ENCODE measurements at places on chromosomes 16 and 17.
A peak's percentile ranks its signal among the peaks of the same experiment; 100 is the strongest.

DNA sequence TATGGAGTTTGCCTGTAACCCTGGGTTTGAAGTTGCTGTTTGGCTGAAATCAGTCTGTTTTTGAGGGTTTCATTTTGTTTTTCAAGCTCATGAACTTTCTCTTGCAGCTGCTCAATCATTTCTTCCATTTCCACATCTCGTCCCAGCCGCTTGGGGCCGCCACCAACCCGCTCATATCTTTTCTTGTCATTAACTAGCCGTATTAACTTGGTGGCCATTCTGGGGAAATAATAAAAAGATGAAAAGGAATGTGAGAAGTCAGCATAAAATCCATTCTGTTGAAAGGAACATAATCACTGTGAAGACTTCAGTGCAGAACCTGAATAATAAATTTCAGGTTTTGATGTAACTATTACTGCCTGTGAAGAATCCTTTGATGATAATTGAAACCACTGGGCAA is 11.5 kb downstream of the RPGRIP1L start:
- no peak for DNase-seq

GRCh38 chr16:12324152-12324551 is 347.6 kb downstream of the SNX29 start:
- no peak for DNase-seq

DNA sequence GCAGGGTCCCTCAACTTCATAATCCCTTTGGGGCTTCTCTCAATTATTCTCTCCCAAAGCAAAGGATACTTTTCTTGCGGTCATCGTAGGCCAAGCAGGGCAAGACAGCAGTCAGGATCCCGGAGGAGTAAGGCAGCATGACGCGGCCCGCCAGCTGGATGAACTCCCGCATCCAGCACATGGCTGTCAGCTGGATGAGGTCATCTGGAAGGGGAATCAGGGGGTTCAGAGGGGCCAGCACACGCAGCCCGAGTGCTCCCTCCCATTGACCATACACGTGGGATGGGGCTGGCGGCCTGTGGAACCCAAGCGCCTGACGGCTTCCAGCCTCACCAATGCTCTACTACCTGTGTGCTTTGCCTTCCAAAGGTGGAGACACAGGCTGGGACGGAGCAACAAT is 19.2 kb downstream of the VAC14 start:
- DNase-seq: no peak

- DNase-seq: no peak
Observed at GRCh38 chr17:34713687-34714086, 134.3 kb downstream of the TMEM132E start.

GRCh38 chr17:35791681-35792350 is 3.6 kb downstream of the MMP28 start:
- DNase-seq: no peak

DNA sequence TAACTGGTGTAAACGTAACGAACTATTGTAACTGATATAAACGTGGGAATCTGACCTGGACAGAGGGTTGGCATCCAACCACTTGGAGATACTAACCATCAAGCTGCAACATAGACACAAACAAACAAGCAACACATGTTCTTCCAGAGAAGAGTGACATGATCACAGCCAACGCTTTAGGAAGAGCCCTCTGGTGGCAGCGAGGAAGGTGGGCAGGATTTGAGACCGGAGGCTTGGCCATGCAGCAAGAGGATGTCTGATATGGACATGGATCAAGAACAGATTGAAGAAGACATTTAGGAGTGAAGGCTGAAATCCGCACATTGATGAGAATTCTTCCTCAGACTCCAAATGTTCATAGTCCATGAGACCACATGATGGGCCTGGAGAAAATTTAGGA is 40.3 kb upstream of the TNRC6A start:
- DNase-seq: peak; percentile 45

DNA sequence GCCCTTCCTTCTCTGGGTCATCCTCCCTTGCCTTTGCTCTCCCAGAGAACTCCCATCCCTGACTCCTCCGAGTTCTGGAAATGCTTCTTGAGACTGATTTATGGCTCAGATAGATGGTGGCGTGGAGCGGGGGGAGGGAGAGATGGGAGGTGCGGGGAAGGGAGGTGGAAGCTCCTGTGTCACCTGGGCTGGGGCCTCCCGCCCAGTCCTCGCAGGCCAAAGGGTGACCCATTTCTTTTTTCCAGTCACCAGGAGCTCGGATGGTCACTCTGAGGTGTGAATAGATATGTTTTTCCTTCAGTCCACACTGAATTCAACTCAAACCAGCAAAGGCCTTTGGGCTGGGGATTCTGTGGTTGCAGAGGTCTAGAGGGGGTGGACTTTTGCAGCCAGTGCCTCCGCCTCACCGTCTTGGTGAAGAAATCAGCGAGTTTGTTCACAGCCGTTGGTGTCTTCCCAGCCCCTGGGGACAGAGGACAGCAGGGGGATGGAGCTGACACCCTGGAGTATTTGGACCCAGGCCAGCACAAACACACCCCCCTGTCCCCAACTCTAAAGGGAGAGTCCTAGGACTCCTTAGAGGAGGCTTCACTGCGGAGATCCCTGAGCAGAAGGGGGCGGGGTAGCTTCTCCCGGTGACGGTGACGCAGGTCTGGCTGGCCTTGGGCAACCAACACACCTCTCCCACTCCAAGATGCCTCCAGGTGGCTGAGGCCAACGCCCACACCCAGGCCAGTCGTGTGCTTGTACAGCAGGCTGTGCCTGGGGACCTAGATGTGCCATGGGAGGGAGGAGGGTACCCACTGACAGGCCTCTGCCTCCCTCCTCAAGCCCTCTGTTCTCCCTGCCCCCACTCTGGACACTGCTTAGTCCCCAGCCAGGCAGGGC is 80.6 kb downstream of the AMFR start:
- no peak for DNase-seq

GRCh38 chr16:83552228-83552627 is 255.6 kb upstream of the HSBP1 start:
- peak; percentile 61 for DNase-seq

- DNase-seq: no peak
Observed at GRCh38 chr17:12955521-12955920, 62.3 kb downstream of the ELAC2 start.

DNA sequence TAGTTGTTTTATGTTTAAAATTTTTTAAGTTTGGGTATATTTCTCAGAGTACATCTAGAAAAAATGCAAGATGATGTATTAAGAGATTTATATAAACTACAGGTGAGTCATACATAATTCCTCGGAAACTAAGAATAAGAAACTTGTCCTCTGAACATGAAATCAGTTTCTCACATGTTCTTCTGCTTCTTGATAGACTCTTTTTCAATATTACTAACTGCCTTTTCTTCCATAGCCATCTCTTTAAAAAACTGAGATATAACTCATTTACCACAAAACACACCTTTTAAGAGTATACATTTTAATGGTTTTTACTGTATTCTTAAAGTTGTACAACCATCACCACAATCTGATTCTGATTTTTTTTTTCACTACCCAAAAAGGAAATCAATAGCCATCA is 238.4 kb upstream of the AXIN2 start:
- no peak for DNase-seq

DNA sequence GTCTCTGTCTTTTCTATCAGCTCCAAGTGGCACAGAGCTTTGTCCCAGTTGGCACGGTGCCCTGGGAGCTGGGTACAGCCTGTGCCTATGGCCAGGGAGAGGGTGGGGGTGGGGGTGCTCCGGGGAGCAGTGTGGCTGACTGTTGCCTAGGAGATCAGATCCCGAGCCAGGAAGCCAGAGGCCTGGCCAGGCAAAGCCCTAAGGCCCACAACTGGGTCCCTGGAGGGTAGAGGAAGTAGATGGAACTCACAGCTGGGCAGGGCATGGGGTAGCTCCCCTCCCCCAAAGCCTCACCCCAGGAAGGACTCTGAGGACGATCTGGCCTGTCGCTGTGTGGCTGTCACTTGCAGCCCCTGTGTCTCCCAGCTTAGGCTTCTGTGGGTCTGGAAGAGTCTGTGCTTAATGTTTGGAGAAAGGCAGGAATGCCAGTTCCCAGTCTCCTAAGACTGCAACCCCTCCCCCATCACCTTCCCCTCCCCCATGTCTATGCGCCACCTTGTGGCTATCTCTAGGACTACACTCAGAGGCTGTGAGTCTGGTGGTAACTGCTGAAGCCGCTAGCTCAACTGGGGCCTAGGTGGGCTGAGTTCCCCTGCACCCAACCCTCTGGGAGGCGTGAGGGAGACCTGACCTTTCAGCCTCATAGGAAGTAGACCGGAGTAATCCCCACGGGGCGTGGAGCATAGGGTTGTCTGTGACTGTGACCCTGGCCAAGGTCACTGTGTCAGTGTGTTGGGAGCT is 12.6 kb downstream of the THRA start:
- no peak for DNase-seq

DNA sequence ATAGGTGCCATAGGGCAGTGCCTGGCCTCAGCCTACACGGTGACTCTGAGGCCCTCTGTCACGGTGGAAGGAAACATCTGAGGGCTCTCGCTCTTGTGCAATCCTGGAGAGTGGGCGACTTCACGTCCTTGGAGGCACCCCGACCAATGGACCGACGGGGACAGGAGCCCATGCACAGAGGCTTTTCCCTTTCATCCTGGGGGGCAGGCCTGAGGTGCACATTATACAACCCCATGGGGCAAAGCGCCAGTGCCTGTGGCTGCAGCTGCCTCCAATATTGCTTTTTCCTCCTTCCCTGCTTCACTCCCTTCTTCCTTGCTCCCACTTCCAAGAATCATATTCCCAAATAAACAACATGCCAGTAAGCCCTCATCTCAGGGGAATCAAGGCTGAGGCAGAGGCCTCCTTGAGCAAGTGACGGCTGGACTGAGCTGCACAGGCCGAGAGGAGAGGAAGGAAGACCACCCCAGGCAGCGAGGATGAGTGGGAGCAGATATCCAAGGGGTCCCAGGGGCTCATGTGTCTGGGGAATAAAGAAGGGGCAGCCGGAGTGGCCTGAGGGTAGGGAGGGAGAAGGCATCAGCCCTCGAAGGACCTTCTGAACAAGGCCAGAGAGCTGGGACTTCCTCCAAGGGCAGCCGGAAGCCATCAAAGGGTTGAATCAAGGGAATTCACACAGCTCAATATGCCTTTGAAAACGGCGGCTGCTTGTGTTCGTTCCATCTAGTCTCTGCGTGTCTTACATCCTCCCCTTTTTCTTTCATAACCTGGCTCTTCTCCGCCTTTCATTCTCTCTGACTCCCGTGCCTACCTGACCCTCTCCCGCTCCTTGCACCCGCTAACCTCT is 42.6 kb upstream of the RPL38 start:
- DNase-seq: no peak

- no peak for DNase-seq
Observed at GRCh38 chr16:82713778-82714177, 87.0 kb downstream of the CDH13 start.

GRCh38 chr17:80891397-80892018 is 100.1 kb upstream of the CHMP6 start:
- peak; percentile 74 for DNase-seq

DNA sequence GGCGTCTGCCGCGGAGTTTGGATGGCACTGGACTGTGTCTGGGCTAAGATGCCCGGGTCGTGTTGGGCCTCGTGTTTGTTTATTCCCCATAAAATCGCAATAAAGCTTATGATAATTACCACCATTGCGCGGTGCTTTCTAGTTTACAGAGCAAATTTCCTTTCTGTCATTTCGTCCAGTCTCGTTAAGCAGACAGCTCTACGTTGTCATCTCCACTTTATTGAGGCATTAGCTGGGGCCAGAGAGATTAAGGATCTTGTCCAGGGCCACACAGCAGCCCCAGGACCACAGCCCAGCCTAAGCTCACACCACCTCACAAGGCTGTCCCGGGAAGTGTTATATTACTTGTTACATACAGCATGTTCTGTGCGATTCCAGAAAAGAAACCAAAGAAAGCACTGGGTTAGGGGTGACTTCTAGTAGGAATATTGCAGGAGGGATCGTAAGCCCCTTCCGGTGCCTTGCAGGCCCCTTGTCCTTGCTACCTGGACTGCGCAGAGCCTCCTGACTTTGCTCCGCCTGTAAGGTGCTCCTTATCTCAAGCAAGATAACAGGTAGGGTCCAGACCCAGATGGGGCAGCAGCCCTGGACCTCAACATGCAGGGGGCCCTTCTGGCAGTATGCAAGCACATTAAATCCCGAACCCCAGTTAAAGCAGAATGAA is 6.3 kb downstream of the NOS2 start:
- DNase-seq: no peak

DNA sequence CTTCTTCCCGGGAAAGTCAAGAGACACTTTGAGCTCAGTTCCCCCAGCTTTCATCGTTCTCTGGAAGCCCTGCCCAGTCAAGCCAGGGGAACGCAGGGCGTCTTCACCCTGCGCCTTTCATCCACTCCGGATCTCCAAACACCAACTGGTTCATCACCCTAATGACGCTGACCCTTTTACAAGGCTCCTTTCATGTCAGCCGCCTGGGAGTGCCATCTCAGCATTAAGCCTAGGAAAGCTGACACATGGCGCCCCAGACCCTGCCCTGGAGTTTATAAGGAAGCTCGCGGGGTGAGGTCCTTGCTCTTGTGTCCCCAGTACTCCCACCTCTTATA is 594 bp upstream of the DNAJC7 start:
- DNase-seq: no peak

- DNase-seq: peak; percentile 25
Observed at GRCh38 chr17:79183293-79184158, 108.9 kb downstream of the ENGASE start.

GRCh38 chr17:77961741-77962140 is 3.2 kb downstream of the TNRC6C start:
- DNase-seq: no peak

DNA sequence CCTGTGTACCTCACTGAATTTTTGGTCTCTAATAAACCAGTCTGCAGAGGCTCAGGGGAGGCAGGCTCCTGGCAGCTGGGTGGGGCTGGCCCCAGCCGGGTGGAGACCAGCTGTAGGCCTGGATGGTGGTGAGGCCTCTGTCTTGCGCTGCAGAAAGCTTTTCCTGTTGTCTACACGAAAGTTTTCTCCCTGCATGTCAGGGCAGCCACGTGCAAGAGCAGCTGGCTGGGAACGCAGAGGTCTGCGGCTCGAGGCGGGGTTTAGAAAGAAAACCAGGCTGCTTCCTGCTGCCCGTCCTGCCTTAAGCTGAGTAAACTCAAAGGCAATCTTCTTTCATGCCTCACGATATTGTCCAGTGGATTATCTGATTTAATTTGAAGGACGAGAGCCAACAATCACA is 2.4 kb downstream of the SERPINF1 start:
- DNase-seq: no peak

GRCh38 chr16:15635926-15636325 is 7.0 kb downstream of the MARF1 start:
- no peak for DNase-seq

DNA sequence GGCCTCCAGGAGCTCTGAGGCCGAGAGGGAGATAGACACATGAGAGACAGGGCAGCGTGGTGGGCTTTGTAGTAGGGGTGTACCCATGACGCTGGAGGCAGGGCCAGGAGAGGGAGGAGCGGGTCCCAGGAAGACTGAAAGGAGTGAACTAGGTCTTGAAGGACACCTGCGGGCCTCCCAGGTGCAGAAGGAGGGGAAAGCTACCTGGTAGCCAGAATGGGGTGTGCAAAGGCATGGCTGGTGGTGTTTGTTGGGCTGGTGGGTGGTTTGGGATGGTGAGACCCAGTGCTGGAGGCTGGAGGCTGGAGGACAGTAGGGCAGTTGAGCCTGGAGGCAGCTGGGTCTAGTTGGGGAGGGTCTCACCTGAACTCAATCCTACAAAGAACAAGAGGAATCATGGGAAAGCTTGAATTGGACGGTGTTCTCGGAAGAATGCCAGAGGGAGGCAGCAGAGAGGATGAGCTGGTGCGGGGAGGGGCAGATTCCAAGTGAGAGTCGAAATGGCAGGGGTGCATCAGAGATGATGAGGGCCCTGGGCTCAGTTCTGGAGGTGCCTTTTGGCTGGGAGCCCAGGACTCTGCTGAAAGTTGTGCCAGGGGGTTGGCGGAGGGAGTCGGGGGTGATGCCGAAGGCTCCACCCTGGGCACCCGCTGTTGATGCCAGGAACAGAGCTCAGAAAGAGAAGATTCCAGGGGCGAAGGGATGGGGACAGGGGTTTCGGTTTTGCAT is 21.2 kb downstream of the C1QTNF1 start:
- DNase-seq: no peak

All from HTR-8/SVneo (cell line).